ENCODE measurements at places on chromosomes 7 and 10.

GRCh38 chr10:22657566-22658225 lies 56.7 kb downstream of the PIP4K2A start:
- DNase-seq: no peak

- DNase-seq: no peak
Observed at GRCh38 chr10:34102893-34103506, 712.1 kb downstream of the PARD3 start.

DNA sequence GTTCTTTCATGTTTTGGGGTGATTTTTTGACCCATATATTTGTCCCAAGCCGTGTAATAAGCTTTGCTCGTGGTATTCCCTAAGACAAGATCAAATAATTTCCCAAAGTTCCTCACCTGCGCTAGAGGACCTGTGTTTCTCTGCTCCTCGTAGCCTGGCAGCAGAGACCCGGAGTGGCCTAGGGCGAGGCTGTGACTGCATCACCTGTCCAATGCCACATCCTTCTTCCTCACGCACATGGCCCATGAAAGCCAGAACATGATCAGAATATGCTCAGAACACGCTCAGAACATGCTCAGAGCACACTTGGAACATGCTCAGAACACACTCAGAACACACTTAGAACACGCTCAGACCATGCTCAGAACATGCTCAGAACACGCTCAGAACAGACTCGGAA lies 23.8 kb downstream of the EN2 start:
- no peak for DNase-seq

GRCh38 chr7:6563936-6564770 lies 12.9 kb upstream of the GRID2IP start:
- no peak for DNase-seq

DNA sequence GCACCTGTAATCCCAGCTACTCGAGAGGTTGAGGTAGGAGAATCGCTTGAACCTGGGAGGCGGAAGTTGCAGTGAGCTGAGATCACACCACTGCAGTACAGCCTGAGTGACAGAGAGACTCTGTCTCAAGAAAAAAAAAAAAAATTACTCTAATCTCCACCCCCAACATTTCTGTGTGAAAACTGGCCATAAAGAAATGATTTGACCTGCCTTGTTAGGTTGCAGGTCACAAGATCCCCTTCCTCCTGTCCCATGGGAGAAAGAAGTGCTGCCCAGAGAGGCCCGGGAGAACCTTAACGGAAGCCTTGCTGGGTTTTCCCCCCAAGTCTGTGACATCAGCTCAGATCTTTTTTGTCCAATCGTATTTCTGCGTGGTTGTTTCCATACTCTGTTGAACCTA lies 8.7 kb upstream of the CALHM1 start:
- DNase-seq: no peak

DNA sequence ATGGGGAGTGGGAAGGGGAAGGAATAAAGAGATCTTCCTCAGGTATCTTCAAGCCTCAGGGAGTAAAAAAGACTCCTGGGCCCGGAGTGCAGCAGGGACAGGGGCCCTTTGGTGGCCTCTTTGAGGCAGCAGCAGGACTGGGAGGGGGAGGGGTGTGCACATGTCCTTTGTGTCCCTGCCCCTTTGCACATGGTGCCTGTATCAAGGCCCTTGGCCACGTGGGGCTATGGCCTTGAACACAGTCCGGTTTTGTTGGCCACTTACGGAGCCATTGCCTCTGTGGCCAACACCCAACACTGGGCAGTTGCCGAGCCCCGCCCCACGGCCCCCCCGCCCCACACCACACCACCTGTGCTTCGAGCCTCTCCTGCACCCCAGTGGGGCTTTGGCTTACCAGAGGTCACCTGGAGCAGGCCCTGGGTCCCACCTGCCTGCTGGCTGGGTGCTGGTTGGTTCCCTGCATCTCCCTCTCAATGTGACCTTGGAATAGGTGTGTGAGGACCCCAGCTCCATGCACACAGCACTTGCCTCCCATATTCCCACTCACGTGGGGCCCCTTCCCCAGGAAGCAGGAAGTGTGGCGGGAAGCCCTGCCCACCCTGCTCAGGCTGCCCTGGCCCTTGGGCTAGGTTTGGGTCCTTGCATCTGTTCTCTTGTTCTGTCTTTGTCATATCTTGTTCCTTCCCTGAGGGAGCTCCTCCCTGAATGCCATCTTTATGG lies 5.4 kb downstream of the SAP25 start:
- no peak for DNase-seq

GRCh38 chr7:22402250-22402649 lies 45.3 kb upstream of the RAPGEF5 start:
- DNase-seq: no peak

Measured in iPS DF 6.9 (cell line).